Neural crest cell (in vitro differentiated cells): ENCODE measurements at places on chromosomes 13 and 19. TPM values are rescaled to one million over a fixed set of nuclear protein-coding genes. Genes with fewer than 3 reads are reported as not detected.

Gene PCSK4
- total RNA-seq, result 10.4 and 11.7 TPM in 2 replicates

Gene ZNF528
- 7.7 and 8.3 TPM in 2 replicates for total RNA-seq

Gene IFNL3
- not detected in 2 replicates for total RNA-seq

GRCh38 chr13:32001769-32002168, 29.8 kb upstream of the FRY start:
- no peak for DNase-seq

DNA sequence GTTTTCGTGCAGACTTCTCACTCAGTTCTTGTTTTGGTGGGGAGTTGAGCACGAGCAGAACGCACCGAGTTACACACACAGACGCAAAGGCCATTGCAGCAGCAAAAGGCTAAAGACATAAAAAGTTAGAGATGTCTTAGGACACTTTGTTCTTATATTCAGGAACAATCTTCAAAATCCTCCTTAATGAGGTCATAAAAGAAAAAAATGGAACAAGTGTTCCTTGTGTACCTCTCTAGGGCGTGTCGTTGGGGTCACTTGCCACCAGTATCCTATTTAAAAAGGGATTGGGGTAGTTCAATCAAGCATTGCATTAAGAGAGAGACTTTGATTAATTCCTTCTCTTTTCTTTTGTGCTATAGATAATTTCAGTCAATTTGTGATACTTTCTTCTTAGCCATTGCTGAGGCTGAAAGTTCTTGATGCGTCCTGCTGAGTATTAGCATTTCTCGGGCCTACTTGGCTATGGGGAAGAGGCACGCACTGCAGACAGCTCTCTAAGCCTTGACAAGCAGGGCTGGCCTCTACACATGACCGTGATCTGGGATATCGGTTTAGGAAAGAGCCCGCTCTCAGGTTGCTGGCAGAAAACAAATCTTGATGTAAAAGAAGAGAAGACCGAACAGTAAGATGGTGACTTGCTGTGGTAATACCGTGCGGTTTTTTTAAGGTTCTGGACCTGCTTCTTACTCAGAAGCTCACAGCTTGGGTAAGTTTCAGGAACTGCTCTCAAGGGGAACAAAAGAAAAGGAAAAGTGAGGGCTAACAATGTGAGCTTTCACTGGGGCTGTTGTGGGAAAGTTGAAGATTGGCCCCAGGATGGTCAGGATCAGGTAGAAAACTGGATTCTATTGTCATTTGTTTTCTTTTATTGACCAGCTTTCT, 223.6 kb downstream of the TM9SF2 start:
- DNase-seq, result no peak

- no peak for DNase-seq
Measured at GRCh38 chr13:26584713-26585112, 27.2 kb downstream of the WASF3 start.

- no peak for DNase-seq
Measured at GRCh38 chr13:112898621-112899280, 70.3 kb upstream of the MCF2L start.

DNA sequence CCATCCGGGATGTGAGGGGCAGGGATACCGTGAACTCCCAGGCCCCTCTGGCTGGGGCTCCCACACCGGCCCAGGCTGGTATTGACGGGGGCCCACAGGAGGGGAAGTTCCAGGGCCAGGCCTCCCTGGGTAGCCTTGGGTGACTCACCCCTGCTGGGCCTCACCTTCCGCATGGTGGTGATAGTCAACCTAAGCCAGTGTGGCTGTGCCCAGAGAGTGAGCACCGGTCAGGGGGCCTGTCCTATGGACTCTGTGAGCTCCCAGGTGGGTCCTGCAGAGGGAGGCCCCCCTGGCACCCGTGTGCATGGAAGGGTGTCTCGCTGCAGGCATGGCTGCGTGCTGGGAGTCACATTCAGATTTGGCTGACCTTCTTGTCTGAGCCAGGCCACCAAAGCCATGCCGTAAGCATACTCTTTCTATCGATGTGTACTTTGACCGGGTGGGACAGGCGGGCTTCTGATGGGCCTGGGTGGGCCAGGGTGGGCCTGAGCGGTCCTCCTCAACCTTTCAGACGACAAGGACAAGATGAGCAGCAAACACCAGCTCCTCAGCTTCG, 27.6 kb downstream of the DHX34 start:
- DNase-seq, result no peak
